PC-3 (cell line): ENCODE measurements at places on chromosomes 13 and 19. TPM values are rescaled to one million over a fixed set of nuclear protein-coding genes. Genes with fewer than 3 reads are reported as not detected.
A peak's percentile ranks its signal among the peaks of the same experiment; 100 is the strongest.

BRME1 gene
- 5.4 and 6.0 TPM in 2 replicates for total RNA-seq

GPR180 gene
- 3.9 and 5.6 TPM in 2 replicates for total RNA-seq

DNA sequence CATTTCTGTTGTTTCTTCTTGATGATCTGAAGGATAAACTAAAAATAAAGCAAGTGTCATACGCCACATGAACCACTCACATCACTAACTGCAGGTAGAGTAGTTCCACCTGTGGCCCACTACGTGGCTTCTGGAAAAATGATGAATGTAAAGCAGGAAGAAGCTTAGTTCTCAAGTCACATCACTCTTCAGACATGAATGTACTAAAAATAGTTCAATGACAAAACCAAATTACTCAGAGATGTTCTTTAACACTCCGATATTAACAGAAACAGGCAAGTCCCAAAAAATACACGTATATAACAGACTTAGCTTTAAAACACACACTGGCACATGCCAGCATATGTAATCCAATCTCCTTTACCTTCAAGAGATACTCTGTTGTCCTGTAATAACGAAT is 21.6 kb downstream of the RAB20 start:
- peaks cover 6% of the 10 kb centered on the region; the same call in 1 of the 2 replicates for H3K36me3 ChIP-seq
- H3K4me1 ChIP-seq, result no peaks in the 10 kb centered on the region
- DNase-seq, result no peak
- no peak overlapping the region for H3K4me3 ChIP-seq
- H3K27me3 ChIP-seq, result no peaks in the 10 kb centered on the region

DNA sequence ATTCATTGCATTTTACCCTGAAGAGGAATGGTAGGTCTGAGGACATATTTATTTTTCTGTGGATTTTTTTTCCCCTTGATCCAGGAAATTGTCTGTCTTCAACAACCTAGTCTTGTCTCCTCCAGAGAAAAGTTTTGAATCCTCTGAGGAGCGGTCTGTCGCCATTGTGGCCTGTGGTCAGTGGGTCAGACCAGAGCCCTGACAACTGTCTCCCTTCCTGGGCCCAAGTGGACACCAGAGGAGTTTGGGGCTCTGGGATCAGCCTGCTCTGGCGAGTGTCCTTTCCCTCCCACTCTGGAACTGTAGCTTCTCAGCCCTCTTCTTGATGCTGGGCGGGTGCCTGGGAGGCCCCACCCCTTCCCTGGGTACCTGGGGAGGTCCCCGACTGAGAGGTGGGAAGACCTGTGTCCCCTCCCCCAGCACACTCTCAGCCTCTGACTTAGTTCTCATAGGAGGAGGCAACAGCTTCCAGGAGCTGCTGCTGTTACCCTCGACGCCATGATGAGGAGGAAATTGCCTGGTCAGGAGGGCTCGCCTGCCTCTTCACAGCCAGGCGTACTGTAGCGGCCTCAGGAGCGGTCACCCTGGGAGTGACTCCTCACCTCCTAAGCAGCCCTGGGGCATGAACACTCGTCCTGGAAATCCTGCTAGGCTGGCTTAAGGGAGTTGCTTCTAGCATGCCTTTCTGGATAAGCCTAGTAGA is 110.3 kb downstream of the GGACT start:
- no peaks in the 10 kb centered on the region for H3K27me3 ChIP-seq
- no peak for DNase-seq
- H3K4me3 ChIP-seq, result no peak overlapping the region
- no peak overlapping the region for H3K27ac ChIP-seq
- no peaks in the 10 kb centered on the region for H3K4me1 ChIP-seq

DNA sequence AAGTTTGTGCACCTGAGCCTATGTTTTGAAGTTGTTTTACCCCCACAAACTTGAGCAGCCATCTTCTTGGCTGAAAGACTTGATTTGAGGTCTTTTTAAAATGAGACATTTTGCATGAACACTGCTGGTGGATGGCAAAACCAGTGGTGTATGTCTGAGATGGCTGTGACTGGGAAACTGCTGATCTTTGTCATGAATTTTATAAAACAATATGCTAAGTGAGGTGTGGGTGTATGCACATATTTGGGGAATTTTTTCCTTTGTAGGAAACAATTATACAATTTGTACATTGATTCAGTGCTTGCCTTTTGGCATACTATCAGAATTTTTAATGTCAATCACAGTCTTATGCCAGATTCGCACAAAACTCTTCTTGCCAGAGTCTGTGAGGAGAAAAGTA is 52.5 kb downstream of the ZAR1L start:
- no peaks in the 10 kb centered on the region for H3K36me3 ChIP-seq
- H3K4me3 ChIP-seq, result no peak overlapping the region
- H3K4me1 ChIP-seq, result peaks cover 14% of the 10 kb centered on the region
- DNase-seq, result no peak
- H3K27ac ChIP-seq, result no peak overlapping the region

DNA sequence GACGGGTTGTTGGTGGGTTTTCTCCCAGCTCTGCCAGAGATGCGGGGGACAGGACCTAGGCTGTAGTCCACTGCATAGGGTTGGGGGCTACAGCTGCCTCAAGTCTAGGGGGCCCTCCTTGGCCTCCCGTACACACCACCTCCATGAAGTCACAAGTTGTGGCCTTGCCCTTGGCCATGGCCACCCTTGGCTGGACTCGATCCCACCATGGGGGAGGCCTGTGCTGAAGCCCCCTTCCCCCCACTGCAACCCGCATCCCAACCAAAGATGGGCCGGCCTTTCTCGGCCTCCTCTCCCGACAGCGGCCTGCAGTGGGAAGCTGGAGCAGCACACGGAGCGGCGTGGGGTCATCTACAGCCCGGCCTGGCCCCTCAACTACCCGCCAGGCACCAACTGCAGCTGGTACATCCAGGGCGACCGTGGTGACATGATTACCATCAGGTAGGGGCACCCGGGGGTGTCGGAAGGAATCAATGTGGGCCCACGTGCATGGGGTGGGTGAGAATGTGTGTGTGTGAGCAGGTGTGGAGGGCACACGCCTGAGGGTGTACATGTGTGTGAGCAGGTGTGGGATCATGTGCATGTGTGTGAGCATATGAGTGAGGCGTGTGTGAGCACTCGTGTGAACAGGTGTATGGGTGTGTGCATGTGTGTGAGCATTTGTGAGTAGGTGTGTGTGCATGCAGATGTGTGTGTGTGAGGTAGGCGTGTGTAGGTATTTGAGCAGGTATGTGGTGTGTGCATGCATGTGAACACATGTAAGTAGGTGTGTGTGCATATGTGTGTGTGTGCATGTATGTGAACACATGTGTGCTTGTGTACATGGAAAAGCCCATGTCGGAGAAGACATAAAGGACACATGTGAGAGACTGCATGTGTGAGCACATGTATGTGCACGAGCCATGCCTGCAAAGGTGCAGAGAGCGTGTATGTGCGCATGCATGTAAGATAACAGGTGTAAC is 8.7 kb downstream of the LRP3 start:
- no peaks in the 10 kb centered on the region for H3K27me3 ChIP-seq
- H3K4me3 ChIP-seq, result no peak overlapping the region
- H3K36me3 ChIP-seq, result no peaks in the 10 kb centered on the region

- DNase-seq, result peak; percentile 31
- no peaks in the 10 kb centered on the region for H3K36me3 ChIP-seq
- H3K4me3 ChIP-seq, result peak overlapping the region; percentile 76
- peaks cover 21% of the 10 kb centered on the region for H3K4me1 ChIP-seq
- H3K27ac ChIP-seq, result no peak overlapping the region
- H3K27me3 ChIP-seq, result no peaks in the 10 kb centered on the region
These were observed 1.7 kb upstream of the ANKRD10 start for GRCh38 chr13:110916301-110917142.

GRCh38 chr19:19224852-19225494 is 13.2 kb downstream of the NCAN start:
- H3K36me3 ChIP-seq, result no peaks in the 10 kb centered on the region
- no peak overlapping the region for H3K27ac ChIP-seq
- H3K4me1 ChIP-seq, result no peaks in the 10 kb centered on the region; the same call in 1 of the 2 replicates
- DNase-seq, result peak; percentile 67
- H3K4me3 ChIP-seq, result peak overlapping the region; percentile 52; the same call in 1 of the 2 replicates

GRCh38 chr13:45109102-45109720 is 11.1 kb upstream of the GTF2F2 start:
- H3K4me3 ChIP-seq, result no peak overlapping the region
- H3K27me3 ChIP-seq, result no peaks in the 10 kb centered on the region
- no peaks in the 10 kb centered on the region for H3K4me1 ChIP-seq
- H3K27ac ChIP-seq, result no peak overlapping the region
- no peak for DNase-seq
